ENCODE measurements at places on chromosomes 12 and 14.

- H3K27me3 ChIP-seq: peaks cover 2% of the 10 kb centered on the region
- peak; percentile 4 for DNase-seq
- H3K36me3 ChIP-seq: no peaks in the 10 kb centered on the region
- no peaks in the 10 kb centered on the region for H3K4me1 ChIP-seq
- H3K4me3 ChIP-seq: no peak overlapping the region
- no peak overlapping the region for H3K27ac ChIP-seq
Measured at GRCh38 chr12:24596768-24597388, 352.0 kb downstream of the BCAT1 start.

DNA sequence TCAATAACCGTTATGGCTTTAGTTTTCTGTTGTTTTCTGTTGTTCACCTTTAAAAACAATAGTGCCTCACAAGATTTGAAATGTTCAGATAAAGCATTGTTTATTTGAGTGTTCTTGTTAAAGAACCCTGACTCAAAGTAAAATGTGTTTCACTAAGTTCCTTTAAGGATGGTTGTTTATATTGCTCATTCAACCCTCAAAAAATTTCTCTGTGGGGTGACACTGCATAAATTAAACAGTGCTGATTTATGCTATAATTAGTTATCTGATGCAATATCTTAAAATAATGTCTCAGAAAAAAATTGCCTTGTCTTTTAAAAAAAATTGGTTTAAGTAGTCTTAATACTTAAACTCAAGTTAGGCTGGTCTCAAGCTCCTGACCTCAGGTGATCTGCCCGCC lies 775.1 kb downstream of the FLRT2 start:
- no peaks in the 10 kb centered on the region for H3K4me1 ChIP-seq
- H3K27ac ChIP-seq: no peak overlapping the region
- H3K27me3 ChIP-seq: no peaks in the 10 kb centered on the region
- no peaks in the 10 kb centered on the region for H3K36me3 ChIP-seq
- H3K4me3 ChIP-seq: no peak overlapping the region

DNA sequence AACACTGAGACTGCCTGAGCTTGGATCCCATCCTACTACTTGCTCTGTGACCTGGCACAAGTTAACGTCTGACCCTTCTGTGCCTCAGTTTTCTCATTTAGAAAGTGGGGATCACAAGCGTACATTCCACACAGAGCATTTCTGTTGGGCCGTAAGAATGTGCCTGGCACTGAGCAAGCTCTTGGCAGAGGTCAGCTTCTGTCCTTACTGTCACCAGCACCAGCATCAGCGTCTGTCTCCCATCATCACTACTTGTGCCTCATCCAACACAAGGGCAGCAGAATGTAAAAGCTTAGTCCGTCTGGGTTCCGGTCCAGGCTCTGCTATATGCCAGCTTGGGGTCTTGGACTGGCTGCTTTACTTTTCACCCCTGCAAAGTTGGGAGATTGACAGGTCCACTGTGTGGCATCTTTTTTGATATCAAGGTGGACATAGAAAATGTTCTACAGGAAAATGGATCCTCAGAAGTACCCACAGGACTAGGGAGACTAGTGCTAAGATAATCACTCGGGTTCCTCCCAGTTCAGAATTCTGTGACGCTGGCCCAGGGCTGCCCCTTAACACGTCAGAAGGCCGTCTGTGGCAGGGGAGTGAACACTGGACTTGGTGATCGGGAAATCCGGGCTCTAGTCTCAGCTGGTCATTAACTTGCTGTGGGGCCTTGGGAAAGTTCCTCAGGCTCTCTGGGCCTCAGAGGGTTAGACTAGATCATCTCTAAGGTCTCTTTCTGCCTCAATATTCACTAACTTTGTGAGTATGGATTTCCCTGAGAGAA lies 65.9 kb downstream of the CACNA1C start:
- no peak overlapping the region for H3K27ac ChIP-seq
- H3K4me3 ChIP-seq: no peak overlapping the region
- peaks cover 15% of the 10 kb centered on the region for H3K27me3 ChIP-seq
- no peak for DNase-seq
- H3K4me1 ChIP-seq: peaks cover 4% of the 10 kb centered on the region
- H3K36me3 ChIP-seq: no peaks in the 10 kb centered on the region

DNA sequence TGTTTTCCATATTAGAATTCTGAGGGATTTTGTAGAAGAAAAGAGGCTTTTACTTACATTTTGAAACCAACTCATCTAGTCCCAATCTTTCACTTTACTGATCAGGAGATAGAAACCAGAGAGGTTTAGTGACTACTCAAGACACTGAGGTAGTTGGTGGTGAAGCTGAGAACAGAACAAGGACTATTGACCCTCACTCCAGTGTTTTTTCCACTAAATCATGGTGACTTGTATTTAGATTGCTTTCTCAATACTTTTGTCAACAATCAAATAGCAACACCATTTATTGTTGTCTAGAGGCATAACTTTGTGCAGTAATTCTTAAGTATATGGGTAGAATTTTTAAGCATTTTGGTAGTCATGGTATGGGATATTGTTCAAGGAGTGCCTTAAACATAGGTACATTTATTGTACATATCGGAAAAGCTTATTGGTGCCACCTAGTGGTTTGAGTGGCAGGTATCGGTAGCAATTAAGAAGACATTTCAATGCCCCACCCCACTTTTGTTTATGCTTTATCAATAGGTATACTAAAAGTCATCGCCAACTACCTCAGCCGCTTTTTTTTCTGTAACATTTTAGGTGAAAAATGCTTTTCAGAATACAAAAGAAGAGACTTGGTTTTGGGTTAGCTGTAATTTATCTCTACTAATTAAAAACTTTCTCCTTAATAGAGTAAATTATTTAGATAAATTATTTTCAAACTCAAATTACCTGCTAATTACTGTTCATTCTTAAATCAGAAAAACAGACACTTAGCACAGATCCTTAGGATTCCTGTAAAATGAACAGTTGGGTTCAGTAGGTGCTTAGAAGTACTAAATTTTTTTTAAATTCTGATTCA lies 47.3 kb upstream of the PAWR start:
- H3K27me3 ChIP-seq: no peaks in the 10 kb centered on the region
- H3K36me3 ChIP-seq: no peaks in the 10 kb centered on the region
- no peak overlapping the region for H3K27ac ChIP-seq
- no peak overlapping the region for H3K4me3 ChIP-seq

Data from large intestine (tissue), 12 donors.